ENCODE measurements at places on chromosomes 11 and 22. TPM values are rescaled to one million over a fixed set of nuclear protein-coding genes. Genes with fewer than 3 reads are reported as not detected.

The SYT12 gene
- total RNA-seq: 0.87 TPM

The ABCG4 gene
- not detected for total RNA-seq

The MUC6 gene
- total RNA-seq: not detected

GRCh38 chr11:37298173-37298572 lies 700.1 kb upstream of the RAG2 start:
- no peak for DNase-seq

- DNase-seq: no peak
Observed at GRCh38 chr11:83764643-83765042, 478.5 kb upstream of the CCDC90B start.

- no peak for DNase-seq
Observed at GRCh38 chr11:62399878-62400266, 19.0 kb upstream of the SCGB1A1 start.

- no peak for DNase-seq
Observed at GRCh38 chr11:134512571-134513538, 100.8 kb upstream of the B3GAT1 start.

All from OCI-LY7 (cell line).